ENCODE measurements at places on chromosomes 1 and 21.

DNA sequence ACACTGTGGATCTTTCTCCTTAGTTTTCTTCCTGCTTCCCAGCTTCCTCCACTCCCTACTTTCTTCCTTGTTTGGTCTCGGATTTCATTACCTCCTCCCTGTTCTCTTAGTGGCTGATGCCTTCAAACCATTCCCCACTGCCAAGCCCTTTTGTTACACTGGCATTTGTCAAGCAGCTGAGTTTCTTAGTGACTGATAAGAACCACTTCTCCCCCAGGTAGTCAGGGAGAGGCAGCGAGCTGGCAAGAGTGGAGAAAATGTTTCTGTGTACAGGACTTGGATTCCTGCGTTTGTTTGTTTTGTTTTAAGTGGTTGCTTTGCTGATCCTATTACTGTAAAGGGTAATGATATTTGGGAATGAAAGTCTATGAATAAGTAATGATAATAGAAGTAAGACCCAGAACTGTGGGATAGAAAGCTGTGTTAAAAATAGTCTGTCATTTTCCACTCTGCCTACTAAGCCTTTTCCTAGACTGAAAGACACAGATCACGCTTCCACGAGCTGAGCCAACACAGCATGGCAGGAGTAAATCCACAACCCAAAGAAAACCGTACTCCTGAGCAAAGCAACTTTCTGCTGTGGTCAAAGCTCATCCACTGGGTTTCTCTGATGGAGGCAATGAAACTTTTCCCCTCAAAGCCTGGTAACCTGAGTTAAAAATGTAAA is 10.1 kb upstream of the SERTAD4 start:
- no peak for DNase-seq

DNA sequence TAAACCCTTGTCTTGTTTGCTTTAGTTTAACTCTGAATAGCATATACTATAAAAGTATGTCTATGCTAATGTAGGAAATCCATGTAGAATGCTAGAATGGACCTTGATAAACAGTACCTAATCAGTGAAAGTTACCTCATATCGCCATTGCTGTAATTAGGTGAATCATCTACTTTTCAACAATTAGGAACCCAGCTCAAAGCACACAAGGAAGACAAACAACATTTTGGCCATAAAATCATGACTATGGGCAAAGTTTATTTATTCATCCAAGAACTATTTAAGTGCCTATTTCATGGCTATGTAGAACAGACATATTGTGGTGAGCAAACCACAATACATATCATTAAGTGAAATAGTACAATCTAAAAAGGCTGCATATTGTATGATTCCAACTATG is 1043.2 kb downstream of the BRINP3 start:
- no peak for DNase-seq

- no peak for DNase-seq
Measured at GRCh38 chr1:65658122-65658521, 134.6 kb upstream of the PDE4B start.

DNA sequence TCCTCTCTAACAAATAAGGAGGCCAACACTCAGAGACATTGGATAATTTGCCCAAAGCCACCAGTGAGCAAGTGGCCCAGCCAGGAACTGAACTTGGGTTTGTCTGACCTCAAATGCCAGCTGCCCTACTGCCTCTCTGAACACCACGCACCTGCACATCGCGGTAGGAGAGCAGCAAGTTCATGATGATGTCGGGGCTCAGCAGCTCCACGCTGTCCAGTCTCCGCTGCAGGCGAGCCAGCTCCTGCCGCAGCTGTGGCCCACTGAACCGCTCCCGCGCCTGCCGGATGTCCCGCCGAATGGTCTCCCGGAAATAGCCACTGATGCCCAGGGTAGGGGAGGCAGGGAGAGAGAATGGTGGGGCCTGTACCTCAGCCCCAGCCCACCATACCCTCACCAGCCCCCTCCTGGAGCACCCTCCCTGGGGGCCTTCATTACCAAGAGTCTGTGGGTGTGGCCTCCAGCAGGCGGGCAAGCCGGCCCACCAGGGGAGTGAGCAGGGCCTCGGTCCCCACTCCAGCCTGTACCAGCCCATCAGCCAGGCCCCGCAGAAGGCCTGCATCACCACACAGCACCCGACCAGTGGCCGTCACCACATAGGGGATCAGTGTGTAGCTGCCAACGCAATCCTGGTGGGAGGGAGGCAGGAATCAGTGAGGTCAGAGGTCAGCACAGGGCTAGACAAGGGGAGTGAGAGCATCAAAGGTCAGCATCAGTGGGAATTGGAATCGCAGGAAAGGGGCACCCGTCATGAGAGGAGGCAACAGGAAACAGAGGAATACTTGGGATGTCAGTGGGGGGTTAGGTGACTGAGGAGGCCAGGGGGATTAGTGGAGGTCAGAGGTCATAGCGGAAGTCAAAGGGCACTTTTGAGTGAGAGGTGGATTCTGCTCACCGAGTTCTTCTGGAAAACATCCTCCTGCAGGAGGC is 2.7 kb downstream of the MAP3K6 start:
- no peak for DNase-seq

- DNase-seq = no peak
Measured at GRCh38 chr1:40422630-40423263, 27.5 kb upstream of the ZFP69B start.

DNA sequence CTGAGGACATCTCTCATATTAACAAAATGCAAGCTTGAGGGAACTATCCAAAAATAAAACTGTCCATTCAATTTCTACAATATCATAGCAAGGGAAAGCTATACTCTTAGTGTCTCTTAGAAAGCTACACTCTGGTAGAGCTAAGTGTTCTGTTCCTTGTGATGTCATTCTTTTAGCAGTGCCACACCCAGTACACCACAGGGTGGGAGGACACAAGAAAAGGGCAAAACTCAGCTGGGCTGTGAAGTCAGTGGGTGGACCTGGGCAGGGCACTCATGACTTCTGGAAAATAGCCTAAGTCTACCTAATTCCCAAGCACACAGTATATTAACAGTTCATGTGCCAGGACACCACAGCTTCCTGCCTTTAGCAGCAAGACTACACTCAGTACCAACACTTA is 42.2 kb upstream of the TNFSF4 start:
- peak; percentile 25 for DNase-seq

DNA sequence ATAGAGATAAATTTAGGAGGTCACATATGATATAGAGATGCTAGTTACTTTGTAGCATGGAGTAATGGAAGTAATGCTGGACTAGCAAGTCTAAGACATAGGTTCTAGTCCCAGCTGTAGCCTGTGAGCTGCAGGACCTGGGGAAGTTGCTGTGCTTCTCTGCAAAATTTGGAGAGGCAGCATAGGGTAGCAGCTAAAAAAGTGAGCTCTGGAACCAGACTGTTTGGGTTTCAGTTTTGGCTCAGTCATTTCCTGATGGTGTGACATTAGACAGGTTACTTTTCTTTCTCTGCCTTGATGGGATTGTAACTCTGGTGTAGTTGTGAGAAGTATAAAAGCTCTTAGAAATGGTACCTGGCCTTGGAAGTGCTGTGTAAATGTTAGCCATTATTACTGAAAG is 3.3 kb downstream of the METTL13 start:
- no peak for DNase-seq

- no peak for DNase-seq
Measured at GRCh38 chr1:201127755-201128455, 921 bp upstream of the ASCL5 start.

DNA sequence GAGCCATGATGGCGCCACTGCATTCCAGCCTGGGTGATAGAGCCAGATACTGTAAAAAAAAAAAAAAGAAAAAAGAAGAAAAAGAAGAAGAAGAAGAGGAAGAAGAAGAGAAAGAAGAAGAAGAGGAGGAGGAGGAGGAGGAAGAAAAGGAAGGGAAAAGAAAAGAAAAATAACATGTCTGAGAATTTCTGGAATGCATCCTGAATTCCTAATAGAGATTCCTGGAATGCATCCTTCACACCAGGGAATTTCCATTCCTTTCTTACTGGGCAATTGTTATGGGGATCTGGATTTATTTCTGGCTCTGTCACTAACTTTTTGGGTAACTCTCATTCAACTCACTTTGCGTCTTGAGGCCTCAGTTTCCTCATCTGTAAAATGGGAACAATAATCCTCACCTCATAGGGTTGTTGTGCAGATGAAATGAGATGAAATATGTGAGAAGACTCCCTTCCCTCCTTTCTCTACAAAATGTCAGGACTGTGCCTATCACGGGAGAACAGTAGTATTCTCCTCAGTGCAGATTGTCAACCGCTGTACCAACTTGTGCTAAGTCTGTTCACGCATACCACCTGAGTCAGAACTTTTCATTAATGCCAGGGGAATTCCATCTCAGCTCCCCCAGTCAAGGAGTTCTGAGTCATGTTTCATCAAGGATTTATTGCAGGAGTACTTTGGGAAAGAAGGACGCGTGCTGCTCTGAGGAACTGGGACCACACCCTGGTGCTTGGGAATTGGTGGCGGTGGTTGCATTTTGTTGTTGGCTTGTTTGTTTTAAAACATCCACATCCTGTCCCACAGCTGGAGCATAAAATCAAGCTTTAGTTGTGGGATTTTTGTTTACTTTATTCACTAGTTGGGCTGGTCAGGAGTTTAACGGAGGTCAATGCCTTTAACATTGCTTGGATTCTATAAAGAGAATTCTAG is 42.4 kb upstream of the ROR1 start:
- DNase-seq = no peak

DNA sequence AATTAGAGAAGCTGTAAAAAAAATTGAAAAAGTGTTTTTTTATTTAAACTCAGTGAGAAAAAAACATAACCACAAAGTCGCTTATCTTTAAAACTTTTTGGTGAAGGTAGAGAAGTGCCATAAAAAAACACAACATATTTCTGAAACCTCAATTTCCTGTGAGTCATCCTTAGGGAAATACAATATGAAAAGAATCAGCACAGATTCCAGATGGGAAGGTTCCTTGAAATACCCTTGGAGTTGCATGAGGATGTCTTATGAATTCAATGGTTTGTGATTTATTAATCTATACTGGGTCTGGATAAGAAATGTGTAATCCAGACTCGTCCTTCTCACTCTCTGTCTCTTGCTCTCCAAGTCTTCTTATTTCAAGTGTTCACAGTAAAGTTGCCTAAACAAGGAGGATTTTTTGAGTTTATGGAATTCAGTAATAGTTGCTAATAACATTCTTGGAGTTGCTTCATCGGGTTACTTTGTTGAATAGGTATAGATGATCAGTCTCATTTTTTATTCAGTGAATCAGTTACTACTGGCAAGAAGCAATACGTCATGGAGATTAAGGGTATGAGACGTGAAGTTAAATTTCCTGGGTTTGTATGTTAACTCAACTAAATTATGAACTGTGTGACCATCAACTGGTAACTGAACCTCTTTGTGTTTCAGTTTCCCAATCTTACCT is 191.4 kb downstream of the KCNK2 start:
- no peak for DNase-seq

DNA sequence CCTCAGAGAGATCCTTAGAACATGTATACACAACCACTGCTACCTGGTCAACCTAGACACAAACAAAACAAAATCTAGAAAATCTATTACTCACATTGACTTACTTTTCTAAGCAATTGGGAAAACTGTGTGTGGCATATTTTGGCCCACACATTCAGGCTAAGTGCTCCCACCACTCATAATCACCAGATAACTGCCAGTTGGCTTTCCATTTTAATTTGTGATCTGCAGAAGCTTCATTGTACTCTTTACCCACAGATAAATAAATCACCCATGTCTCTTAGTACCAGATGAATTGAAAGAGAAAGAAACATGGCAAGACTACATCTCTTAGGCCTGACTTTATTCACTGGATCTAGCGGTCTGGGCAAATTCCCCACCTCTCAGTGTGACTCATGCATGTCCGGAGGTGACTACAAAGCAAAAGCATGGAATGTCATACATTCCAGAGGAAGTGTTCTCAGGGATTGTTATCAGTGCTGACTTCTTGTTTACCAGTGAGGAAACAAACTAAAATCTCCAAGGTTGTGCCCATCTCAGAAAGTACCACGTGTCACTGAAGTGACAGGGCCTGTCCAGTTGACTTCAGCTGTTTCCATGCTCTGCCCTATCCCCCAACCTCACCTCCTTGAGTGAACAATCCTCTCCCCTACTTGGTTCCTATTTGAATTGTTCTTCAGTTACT is 52.4 kb upstream of the BCL10 start:
- no peak for DNase-seq

GRCh38 chr1:162541619-162542141 is 19.8 kb upstream of the UAP1 start:
- no peak for DNase-seq

- DNase-seq = peak; percentile 62
Measured at GRCh38 chr1:234475167-234475793, 3.7 kb downstream of the TARBP1 start.

GRCh38 chr1:98452162-98452561 is 209.4 kb upstream of the SNX7 start:
- DNase-seq = peak; percentile 19

GRCh38 chr1:61310538-61310937 is 228.2 kb downstream of the NFIA start:
- DNase-seq = no peak

DNA sequence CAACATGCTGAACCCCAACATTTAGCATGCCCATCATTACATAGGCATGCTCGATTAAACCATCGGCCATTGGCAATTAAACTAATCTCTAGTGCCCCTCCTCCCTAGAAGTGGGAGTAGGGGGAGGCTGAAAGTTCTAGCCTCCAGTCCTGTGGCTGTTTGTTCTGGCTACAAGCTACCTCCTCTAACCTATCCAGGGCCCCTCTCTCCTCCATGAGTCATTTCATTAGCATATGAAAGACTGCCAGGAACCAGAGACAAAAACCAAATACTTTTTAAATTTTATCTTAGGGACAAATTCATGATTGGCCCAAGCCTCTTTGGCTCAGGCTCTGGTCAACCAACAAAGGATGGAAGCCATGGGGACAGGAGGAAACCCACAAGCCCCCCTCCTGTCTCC is 231.1 kb downstream of the CACNA1E start:
- DNase-seq = no peak

- DNase-seq = no peak
Measured at GRCh38 chr21:45451771-45452182, 46.8 kb downstream of the COL18A1 start.

DNA sequence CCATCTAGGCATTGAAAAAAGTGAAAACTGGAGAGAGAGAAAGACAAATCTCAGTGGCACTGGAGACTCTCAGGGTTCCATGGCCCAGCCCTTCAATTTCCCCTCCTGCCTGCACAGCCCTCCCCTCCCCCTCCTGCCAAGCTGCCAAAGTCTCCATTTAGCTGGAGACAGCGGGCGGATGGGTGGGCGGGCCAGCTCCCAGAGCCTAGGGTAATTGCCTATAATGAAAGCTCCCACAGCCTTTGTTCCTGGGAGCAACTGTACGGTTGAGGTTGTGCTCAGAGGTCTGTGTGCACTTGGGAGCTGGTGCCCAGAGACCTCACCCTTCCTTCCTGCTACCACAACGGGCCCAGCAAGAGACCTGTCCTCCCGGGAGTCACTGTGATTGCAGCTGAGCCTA is 89.6 kb downstream of the NAV1 start:
- DNase-seq = no peak

DNA sequence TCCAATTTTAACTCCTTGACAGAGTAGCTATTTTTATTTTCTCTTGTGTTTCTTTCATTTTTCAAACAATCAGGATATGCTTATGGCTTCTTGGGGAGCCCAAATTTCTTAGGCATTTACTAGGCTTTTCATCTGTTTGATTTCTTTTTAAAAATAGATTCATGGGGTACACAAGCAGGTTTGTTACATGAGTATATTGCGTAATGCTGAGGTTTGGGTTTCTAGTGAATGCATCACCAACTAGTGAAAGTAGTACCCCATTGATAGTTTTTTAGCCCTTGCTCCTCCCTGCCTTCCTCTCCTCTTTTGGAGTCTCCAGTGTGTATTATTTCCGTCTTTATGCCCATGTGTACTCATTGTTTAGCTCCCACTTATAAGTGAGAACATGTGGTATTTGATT is 190.7 kb downstream of the CENPF start:
- no peak for DNase-seq

GRCh38 chr1:171884475-171884874 is 43.2 kb downstream of the DNM3 start:
- no peak for DNase-seq
